ENCODE measurements at places on chromosomes 16 and 17. TPM values are rescaled to one million over a fixed set of nuclear protein-coding genes. Genes with fewer than 3 reads are reported as not detected.

Gene SMIM36
- not detected for polyA plus RNA-seq

GRCh38 chr17:70353408-70354092, 184.2 kb downstream of the KCNJ2 start:
- DNase-seq: no peak

DNA sequence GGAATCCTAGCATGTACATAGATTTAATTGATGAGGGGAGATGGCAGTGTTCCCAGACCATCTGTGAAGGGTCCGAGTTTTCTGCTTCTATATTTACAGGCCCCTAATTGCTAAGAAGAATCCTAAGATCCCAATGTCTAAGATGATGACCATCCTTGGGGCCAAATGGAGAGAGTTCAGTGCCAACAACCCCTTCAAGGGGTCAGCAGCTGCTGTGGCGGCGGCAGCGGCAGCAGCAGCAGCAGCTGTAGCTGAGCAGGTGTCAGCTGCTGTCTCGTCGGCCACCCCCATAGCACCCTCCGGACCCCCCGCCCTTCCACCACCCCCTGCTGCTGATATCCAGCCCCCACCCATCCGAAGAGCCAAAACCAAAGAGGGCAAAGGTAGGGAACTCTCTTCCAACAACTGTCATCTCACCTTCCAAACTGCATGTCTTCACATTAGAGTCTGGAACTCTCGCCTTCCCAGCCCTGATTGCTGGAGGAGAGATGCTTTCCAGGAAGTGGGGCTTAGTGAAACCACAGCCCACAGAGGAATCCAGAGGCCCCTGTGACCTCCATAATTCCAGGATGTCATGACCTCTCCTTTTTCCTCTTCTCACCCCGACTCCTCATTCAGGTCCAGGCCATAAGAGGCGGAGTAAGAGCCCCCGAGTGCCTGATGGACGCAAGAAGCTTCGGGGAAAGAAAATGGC, 4.7 kb downstream of the CHD3 start:
- DNase-seq: no peak

Gene SLC6A4
- polyA plus RNA-seq: 0.71 TPM

- no peak for DNase-seq
Observed at GRCh38 chr17:42901535-42902229, 1.1 kb downstream of the G6PC1 start.

Gene CDC6
- polyA plus RNA-seq: 24.2 TPM

Gene DNASE1L2
- 0.84 TPM for polyA plus RNA-seq

GRCh38 chr17:48639982-48640857, 14.1 kb upstream of the HOXB9 start:
- no peak for DNase-seq

GRCh38 chr17:2487306-2487705, 24.4 kb downstream of the METTL16 start:
- no peak for DNase-seq

GRCh38 chr16:65773301-65773874, 593.1 kb upstream of the CDH5 start:
- DNase-seq: no peak

Gene SHCBP1
- polyA plus RNA-seq: 10.0 TPM

GRCh38 chr17:66152756-66153155, 39.2 kb downstream of the CEP112 start:
- no peak for DNase-seq

DNA sequence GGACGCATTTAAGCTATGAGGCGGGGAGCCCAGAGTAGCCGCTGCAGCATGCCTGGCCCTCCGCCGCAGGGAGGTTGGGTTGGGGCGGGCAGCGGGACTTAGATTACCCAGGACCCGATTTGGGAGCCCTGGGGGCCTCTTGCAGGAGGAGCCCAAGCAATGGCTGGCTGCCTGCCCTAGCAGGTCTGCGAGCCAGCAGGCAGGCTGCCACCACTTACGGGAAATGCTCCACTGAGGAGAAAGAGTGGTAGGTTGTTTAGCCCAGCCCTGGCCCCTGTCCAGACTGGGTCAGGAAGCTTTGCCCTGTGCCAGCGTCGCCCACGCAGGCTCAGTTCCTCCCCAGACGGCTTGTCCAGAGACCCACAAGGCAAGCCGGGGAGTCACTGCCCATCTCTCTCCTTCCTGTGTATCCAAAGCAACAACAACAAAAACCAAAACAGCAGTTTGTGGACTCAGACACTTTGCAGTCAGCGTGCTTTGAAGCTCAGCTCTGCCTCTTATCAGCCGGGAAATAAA, 10.3 kb upstream of the TVP23A start:
- DNase-seq: peak; percentile 55

GRCh38 chr16:71402674-71403073, 39.2 kb downstream of the TLE7 start:
- no peak for DNase-seq

Measured in renal pelvis (tissue), 12 donors.